SK-N-MC (cell line): ENCODE measurements at places on chromosomes 4 and X.

DNA sequence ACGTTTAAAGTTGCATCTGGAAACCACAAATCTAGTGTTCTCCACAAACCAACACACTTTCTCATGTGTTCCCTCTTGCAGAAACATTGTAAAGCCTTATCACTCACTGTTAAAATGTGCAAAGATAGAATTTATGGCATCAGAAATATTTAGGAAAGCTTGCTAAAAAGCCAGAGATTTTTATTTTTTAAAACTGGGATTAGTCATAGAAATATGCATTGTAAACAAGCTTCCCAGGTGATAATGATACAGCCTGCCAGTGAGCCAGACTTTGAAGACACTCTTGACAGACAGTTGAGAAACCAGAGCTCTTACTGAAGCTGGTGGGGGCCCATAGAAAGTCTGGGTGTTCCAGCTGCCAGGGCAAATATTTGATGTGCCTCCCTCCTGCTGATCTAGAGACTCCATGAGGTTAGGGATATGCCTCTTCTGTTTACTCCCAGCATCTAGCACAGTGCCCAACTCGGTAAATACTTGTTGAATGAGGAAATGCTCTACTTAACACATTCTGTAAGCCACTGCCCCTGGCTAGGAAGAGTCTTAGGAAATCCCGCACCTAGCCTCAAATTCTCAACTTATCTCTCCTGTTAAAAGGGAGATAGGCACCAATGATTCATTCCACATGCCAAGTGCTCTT lies 179.0 kb upstream of the RASGEF1B start:
- DNase-seq, result no peak

GRCh38 chr4:53186714-53187358 lies 179.0 kb downstream of the SCFD2 start:
- DNase-seq, result no peak

DNA sequence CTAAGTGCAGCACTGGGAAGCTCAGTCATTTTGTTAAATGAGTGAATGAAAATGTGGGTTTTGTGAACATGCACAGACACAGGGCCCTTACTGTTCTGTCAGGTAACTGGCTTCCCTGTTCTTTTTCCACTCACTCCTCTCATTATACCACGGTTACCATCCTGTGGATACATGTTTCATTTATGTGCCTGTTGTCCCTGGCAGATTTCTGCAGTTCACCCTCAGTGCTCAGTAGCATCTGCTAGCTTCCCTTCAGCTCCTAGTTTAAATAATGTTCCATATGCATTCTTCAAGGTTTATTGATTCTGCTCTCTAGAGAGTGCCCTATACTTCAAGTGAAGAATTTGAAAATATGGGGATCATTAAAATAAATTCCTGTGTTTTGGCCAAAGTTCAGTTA lies 1634.3 kb upstream of the ADGRL3 start:
- no peak for DNase-seq

- DNase-seq, result no peak
Observed at GRCh38 chrX:50768801-50769200, 45.2 kb downstream of the SHROOM4 start.

DNA sequence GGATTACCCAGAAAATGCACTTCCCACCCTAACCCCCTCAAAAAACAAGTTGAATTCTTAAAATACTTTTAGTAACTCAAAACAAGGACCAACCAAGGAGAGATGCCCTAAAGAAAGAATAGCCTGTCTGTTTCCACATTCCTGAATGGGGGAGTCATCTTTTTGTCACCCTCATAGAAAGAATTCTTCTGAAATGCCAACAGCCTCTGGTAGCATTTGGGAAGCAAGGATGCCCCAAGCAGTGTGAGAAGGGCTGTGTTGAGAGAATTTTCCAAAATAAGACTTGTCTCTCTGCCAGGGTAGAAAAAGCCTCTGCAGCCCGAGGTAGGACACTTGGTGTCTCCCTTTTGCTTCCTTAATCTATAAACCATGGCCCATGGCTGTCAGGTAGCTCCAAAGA lies 173.1 kb upstream of the VCX3A start:
- no peak for DNase-seq

GRCh38 chr4:186806679-186807421 lies 83.2 kb upstream of the FAT1 start:
- DNase-seq, result no peak

GRCh38 chrX:155767876-155768769 lies 113.0 kb upstream of the VAMP7 start:
- no peak for DNase-seq

- DNase-seq, result no peak
Observed at GRCh38 chr4:149398993-149399392, 416.6 kb downstream of the IQCM start.

GRCh38 chr4:8157944-8158709 lies 486 bp downstream of the ABLIM2 start:
- no peak for DNase-seq

DNA sequence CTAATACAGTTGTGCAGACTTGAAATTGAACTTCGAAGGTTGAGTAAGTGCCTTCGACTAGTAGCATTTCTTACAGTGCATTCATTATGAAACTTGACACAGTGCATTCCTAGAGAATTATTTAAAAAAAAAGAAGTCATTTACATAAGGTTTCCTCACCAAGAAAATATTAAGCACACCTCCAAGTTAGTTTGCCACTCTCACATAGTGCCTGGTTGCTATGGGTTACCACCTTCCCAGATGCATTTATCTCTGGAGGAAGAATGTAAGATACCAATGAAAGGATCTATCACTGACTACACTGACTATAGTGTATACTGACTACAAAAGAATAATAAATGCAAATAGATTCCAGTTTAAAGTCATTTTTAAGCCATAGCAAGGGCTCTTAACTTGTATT lies 311.9 kb upstream of the RASGEF1B start:
- DNase-seq, result no peak

DNA sequence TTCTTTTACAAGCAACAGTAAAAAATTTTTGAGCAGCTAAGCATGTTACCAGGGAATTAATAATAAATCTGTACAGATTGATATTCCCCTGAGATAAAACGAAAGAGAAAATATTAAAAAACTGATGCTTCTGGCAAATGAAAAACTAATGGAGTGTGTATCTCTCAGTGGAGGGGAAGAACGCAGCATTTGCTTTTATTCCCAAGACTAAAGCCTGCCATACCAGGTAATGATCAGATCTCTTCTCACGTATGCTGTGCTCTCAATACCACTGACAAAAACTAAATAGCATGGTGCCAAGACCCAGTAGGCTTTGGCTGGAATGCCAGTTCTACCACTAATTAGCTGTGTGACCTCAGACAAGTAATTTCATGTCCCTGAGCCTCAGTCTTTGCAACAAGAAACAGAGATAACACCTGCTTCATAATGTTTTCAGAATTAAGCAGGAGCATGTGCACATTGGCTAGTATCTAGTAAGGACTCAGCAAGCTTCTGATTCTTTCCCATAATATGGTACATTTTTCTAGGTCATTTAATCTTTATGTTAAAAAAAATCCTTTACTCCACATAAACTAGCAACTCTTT lies 179.6 kb downstream of the CENPC start:
- DNase-seq, result no peak

DNA sequence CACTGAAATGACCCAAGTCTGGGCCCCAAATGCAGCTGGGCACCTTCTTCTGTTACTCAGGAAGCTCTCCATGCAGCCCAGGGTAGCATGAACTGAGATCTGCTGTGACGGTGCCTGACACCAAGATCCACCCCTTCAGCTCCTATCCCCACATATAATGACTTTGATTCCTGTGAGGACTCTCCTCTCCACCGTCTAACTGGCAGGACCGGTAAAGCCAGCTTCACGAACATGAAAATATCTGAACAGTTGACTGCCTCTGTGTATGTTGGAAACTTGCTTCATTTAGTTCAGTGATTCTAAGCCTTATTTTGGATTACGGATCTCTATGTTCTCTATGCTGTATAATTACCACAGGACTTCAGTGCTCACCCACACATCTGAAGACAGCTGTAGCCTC lies 115.5 kb upstream of the TMEM150C start:
- no peak for DNase-seq

- no peak for DNase-seq
Observed at GRCh38 chrX:142084611-142085010, 120.5 kb downstream of the MAGEC2 start.
